CD4-positive, alpha-beta memory T cell (primary cell): ENCODE measurements at places on chromosomes 3 and 15. TPM values are rescaled to one million over a fixed set of nuclear protein-coding genes. Genes with fewer than 3 reads are reported as not detected.
A peak's percentile ranks its signal among the peaks of the same experiment; 100 is the strongest.

GRCh38 chr3:102225407-102226132 is 209.2 kb upstream of the ZPLD1 start:
- no peaks in the 10 kb centered on the region for H3K36me3 ChIP-seq
- no peak overlapping the region for H3K4me3 ChIP-seq
- H3K27ac ChIP-seq, result no peak overlapping the region
- H3K27me3 ChIP-seq, result no peaks in the 10 kb centered on the region
- peak; percentile 30 for DNase-seq
- peaks cover 22% of the 10 kb centered on the region for H3K4me1 ChIP-seq

- no peaks in the 10 kb centered on the region for H3K4me1 ChIP-seq
- H3K4me3 ChIP-seq, result no peak overlapping the region
- H3K36me3 ChIP-seq, result no peaks in the 10 kb centered on the region
- no peak for DNase-seq
- H3K27ac ChIP-seq, result no peak overlapping the region
Measured at GRCh38 chr3:196979545-196979944, 10.9 kb upstream of the PIGZ start.

- H3K4me3 ChIP-seq, result no peak overlapping the region
- DNase-seq, result no peak
- no peaks in the 10 kb centered on the region for H3K4me1 ChIP-seq
- no peak overlapping the region for H3K27ac ChIP-seq
Measured at GRCh38 chr3:181239441-181239840, 249.9 kb upstream of the DNAJC19 start.

The SAMMSON gene
- total RNA-seq, result not detected

The GOLGA8O gene
- total RNA-seq, result 2.3 TPM

The FHIT gene
- total RNA-seq, result 48.3 TPM
